ENCODE measurements at places on chromosomes 13 and 19.

GRCh38 chr19:17848595-17849292 is 962 bp upstream of the JAK3 start:
- no peak for DNase-seq

DNA sequence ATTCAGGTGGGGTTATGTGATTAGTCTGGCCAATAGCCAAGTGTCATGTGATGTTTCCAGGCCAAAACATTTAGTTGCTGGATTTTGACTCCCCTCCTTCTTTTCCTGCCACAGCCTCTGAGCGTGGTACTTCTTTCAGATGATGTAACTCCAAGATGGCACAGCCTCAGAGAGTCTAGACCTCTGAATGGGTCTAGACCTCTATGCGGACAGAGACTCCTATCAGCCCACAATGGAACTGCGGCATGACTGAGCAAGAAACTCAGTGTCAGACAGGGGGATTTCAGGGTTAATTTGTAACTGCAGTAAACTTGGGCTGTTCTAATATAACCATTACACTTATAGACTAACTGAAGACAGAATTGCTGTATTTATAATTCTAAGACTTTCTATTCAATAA is 42.6 kb upstream of the ZDHHC20 start:
- DNase-seq, result no peak

- DNase-seq, result no peak
These were observed 6.1 kb downstream of the ATP13A1 start for GRCh38 chr19:19657397-19657783.

DNA sequence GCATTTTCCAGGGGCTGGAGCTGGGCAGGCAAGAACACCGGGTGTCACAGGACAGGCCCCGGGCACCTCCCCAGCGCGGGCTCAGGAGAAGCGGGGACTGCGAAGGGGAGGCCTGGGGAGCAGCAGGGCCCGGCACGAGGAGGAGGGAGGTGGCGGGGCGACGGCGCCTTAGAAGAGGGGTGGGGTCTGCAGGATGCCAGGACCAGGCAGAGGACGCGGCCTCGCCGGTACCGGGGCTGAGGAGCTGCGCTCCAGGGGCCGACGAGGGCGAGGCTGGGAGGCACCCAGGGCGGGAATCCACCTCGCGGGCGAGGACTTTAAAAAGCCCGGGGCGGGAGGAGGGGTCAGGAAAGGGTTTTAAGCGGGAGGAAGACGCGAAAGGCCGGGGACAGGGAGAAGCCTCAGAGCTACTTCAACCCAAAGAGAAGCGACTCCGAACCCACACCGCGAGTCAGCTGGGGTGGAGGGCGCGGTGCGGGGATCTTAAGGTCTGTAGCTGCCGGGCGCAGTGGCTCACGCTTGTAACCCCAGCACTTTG is 665 bp downstream of the ZNF347 start:
- DNase-seq, result peak; percentile 27

- peak; percentile 2 for DNase-seq
These were observed 813 bp downstream of the ZNF562 start for GRCh38 chr19:9673912-9674662.

DNA sequence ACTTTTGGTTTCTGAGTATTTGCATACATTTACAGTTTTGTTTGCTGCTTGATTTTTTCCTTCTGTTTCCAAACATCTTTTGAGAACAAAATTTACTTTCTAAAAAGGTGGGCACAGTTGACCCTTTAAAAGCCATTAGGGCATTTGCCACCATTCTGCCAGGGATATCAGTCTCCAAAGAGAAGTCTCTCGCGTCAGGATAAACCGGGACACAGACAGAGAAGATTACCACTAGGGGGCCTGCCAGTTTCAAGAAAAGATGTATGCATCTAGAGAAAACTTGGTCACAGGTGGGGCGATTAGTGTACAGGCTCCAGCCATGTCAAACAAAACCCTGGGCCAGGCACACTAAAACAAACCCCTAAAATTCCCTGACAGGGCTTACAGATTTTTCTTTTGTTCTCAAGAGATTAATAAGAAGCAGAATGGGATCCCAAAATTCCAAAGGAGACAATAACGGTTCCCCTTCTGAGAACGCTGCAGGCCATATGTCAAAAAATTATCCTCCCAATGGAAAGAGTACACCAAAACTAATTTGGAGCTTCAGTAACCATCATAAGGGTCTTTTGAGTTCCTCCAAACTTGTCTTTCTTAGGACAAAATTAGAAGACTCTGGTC is 10.7 kb upstream of the PABPC3 start:
- DNase-seq, result peak; percentile 67

DNA sequence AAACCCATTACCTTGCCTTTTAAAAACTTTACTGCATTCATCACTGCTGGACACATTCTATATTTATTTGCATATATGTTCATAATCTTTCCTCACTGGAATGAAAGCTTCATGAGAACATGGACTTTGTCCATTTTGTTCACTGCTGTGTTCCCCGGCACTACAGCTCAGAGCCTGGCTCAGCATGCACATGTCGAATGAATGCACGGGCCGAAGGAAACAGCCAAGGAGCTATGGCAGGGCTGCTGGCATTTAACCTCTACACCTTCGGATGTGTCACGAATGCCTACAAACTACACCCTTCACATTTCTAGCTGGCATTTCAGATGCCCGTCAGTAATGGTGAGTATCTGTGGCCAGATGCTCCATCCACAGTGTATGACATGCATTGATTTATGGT is 7.6 kb downstream of the MTIF3 start:
- no peak for DNase-seq

DNA sequence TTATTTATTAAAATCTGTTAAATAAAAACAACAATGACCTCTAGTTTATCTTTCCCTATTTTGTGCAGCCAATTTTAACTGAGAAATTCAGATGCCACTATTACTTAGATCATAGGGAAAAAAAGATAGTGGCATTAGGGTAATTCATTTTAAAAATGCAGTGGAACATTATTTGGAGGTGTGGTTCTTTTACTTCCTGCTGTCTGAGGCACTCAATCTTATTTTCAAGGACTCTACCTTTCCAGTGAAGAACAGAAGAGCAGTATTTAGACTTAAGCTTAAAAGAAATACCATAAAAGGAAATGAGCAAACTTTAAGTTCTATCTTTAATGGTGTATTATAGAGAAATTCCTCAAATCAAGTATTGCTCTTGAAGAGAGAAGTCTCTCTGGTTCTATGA is 342.6 kb upstream of the KLF12 start:
- DNase-seq, result no peak

GRCh38 chr13:48985756-48986155 is 10.0 kb downstream of the FNDC3A start:
- DNase-seq, result no peak

- DNase-seq, result no peak
These were observed 545 bp downstream of the LIPE start for GRCh38 chr19:42426643-42427042.

DNA sequence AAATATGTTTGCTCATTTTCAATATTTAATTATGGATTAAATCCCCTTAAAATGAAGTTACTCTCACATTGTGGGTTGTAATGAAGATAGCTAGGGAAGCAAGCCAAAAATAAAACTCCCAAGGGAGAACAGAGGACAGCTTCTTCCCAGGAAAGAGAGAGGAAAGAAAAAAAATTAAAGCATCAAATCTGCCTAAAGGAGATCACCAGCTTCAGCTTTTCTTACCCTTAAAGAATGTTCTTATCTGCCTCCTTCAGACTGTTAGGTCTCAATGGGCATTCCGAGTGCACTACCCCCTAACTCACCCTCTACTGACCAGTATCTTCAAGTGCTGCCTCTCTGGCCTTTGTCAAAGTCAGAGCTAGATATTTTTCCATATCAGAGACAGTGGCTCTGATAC is 55.2 kb downstream of the XPO4 start:
- peak; percentile 46 for DNase-seq

- peak; percentile 20 for DNase-seq
These were observed 1.1 kb downstream of the EDDM13 start for GRCh38 chr19:56273563-56274117.

GRCh38 chr13:41148419-41149283 is 16.0 kb upstream of the KBTBD6 start:
- DNase-seq, result no peak

DNA sequence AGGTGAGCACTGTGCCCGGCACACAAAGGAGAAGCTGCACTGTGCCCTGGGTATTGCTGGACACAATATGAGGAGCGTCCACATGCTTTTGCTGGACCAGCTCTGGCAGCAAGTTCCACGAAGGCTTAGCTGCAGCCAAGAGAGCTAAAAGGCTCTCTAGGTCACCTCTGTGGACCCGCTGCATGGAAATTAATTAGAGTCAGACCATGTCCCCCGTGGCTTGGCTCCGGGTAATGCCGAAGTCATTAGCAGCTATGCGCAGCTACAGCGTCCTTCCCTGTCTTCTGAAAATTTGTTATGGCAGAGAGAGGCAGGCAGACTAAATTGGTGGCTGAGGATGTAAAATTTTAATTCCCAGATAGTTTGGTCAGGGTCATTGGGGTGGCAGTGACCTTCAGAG is 271.5 kb downstream of the SLC7A1 start:
- DNase-seq, result no peak

- no peak for DNase-seq
These were observed 961.6 kb upstream of the MIR17HG start for GRCh38 chr13:90385781-90386489.

DNA sequence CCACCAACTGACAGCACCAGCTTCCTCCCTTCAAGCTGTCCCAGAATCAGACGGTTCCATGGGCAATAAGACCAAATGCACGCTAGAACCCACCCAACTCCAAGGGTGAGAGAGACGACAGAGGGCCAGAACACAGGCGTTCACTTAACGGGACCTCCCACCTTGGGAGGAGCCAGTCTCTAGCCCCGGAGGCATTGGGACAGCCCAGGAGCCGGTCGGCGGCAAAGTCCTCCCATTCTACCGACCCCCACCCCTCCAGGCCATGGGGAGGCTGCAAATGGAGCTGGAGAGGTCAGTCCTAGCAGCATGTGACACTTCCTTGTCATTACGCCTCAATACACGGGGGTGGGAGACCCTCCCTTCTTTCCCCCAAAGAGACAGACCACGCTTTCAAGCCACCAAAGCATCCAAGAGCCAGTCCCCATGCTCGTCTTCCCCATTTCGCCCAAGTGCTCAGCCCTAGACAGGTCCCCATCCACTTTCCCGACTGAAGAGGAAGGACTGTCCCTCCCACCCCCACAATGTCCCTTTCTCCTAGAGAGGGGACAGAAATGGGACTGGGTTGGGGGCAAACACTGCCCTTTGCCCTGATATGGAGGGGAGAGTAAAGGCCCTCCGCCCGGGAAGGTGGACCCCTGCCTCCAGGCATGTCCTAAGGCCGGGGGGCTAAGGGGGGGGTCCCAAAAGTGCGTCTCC is 964 bp downstream of the KHSRP start:
- DNase-seq, result peak; percentile 66

- DNase-seq, result no peak
These were observed 115.2 kb upstream of the PEG3 start for GRCh38 chr19:56955637-56956216.

DNA sequence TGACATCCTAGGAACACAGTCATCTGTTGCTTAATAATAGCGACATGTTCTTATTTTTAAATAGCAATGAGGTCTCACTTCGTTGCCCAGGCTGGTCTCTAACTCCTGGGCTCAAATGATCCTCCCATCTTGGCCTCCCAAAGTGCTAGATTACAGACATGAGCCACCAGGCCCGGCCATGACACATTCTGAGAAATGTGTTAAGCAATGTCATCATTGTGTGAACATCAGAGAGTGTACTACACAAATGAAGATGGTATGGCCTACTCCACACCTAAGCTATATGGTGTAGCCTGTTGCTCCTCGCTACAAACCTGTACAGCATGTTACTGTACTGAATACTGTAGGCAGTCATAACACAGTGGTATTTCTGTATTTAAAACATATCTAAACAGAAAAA is 24.6 kb upstream of the GARRE1 start:
- DNase-seq, result no peak

GRCh38 chr13:100338275-100338674 is 249.4 kb downstream of the PCCA start:
- DNase-seq, result peak; percentile 70

- no peak for DNase-seq
These were observed 334.4 kb downstream of the PCDH9 start for GRCh38 chr13:66895780-66896179.

- no peak for DNase-seq
These were observed 538 bp downstream of the ZNF428 start for GRCh38 chr19:43618921-43619261.

- DNase-seq, result no peak
These were observed 850 bp upstream of the KLK11 start for GRCh38 chr19:51027126-51027806.

GRCh38 chr19:50535672-50536187 is 22.0 kb upstream of the ASPDH start:
- DNase-seq, result no peak

GRCh38 chr19:797528-798414 is 519 bp downstream of the PTBP1 start:
- DNase-seq, result peak; percentile 92

DNA sequence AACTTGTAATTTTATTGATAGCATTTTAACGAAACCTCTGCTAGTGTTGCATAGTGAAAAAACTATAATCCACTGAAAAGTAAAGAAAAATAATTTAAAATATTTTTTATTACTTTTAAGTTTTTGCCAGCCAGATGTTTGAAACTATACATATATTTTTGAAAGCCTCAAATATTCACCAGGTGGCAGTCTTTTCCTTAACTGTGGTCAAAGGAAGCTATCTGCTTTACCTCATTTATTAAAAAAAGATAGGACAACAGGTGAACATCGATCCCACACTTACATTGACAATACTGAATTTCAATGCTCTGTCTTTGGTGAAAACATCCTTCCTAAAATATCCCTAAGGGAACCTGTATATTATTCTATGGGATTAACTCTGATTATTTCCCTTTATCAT is 100.5 kb downstream of the TRPC4 start:
- no peak for DNase-seq

GRCh38 chr19:2475018-2475701 is 767 bp upstream of the GADD45B start:
- DNase-seq, result peak; percentile 69

DNA sequence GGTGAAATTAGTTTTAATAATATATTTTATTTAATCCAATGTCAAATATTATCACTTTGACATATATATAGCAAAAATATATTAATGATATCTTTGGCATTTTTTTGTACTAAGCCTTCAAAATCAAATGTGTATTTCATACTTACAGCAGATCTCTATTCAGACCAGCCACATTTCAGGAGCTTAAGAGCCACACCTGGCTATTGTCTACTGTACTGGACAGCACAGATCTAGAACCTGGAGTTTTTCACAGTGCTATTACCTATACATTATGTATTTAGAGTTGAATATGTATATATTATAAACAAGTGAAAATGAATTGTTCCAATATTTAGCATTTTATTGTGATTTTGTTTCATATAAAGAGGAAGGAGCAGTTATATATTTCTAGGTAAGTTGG is 486.3 kb downstream of the DIAPH3 start:
- DNase-seq, result no peak

DNA sequence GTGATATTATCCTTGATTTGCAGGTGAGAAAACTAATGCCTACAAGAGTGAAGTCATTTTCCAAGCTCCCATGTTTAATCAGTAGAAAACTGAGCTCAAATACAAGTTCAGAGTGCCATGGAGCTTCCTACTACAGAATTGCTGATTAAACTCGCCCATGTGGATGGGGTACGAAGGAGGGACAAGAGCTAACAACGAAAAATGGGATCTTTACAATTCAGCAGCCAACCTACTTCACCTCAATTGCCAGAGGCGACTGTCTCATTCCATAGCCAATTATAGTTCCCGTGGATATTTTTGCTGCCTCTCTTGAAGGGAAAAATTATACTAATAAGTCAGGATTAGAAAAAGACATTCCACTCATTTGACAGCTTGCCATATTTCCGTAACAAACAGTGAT is 1155.1 kb downstream of the OLFM4 start:
- DNase-seq, result no peak

GRCh38 chr13:108315991-108316390 is 46.5 kb downstream of the TNFSF13B start:
- peak; percentile 27 for DNase-seq

- DNase-seq, result no peak
These were observed 51.7 kb upstream of the KPNA3 start for GRCh38 chr13:49844181-49844580.
